ENCODE measurements at places on chromosomes 3 and 15.

DNA sequence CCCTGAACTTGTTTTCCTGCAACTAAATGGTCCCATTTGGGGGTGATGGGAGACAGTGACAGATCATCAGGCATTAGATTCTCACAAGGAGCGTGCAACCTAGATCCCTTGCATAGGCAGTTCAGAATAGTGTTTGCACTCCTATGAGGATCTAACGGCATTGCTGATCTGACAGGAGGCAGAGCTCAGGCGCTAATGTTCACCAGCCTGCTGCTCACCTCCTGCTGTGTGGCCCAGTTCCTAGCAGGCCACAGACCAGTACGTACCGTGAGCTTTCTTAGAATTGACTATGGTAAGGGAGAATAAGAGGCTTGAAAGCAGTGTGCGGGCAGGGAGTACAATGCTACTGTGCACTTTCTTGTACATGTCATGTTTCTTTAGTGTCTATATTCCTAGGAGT is 17.6 kb upstream of the PLA2G4E start:
- no peak for DNase-seq

GRCh38 chr3:196813903-196814302 is 53.8 kb upstream of the SENP5 start:
- no peak for DNase-seq

DNA sequence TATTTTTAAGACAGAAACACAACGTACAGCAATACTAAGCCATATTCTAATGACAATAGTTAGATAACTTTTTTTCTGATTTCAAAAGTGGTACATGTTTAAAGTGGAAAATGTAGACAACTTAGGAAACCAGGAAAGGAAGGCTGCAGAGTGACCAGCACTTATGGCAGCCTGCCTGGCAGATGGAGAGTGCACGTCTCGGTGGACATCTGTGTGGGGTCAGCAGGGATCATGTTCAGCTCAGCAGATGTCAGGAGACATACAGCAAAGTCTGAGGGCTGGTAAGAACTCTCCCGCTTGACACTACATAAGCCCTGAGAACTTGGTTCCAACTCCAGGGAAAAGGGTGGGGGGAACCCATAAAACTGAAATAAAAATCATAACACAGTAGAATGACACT is 128.6 kb upstream of the ADPGK start:
- no peak for DNase-seq

- no peak for DNase-seq
Measured at GRCh38 chr3:117633207-117633606, 923.6 kb downstream of the TUSC7 start.

GRCh38 chr3:12380461-12380860 is 91.6 kb downstream of the PPARG start:
- DNase-seq = no peak

- no peak for DNase-seq
Measured at GRCh38 chr3:194852345-194852744, 166.7 kb downstream of the FAM43A start.

DNA sequence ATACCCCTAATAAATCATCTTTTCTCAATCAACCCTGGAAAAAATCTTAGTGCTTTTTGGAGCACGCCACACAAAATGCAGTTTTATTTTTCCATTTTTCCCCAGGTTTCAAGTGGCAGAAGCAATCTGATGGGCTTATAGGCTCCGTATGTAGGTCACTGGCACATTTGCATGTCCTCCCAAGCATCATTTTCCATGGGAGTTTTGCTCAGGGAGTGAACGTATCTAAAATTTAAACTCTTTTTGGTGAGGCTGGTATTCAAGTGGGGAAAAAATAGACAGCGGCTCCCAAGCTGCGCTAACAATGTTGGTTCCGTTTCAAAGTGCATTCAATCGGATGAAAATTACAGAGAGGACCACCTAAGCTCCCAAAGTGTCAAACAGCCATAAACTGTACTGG is 233.4 kb downstream of the MEX3B start:
- DNase-seq = no peak

DNA sequence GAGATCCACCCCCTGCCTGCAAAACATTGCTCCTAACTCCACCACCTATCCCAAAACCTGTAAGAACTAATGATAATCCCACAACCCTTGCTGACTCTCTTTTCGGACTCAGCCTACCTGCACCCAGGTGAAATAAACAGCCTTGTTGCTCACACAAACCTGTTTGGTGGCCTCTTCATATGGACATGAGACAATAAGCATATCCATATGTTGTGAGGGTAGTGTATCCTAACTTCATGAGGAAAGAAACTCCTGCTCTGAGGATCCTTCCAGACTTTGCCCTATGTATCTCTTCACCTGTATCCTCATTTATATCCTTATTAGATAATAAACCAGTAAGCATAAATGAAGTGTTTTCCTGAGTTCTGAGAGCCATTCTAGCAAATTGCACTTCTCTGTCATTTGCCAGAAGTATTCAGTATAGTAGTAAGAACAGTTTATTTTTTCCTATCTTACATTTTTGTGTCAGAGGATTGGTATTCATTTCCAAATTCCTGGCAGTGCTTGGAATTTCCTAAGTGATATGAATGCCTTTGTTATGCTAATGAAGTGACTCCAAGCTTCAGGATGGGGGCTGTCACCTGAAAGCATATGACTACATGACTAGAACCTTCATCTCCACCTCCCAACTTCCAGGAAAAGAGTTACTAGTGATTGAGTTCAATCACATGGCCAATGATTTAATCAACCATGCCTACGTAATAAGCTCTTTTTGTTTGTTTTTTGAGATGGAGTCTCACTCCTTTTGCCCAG is 30.2 kb downstream of the TTBK2 start:
- DNase-seq = no peak

DNA sequence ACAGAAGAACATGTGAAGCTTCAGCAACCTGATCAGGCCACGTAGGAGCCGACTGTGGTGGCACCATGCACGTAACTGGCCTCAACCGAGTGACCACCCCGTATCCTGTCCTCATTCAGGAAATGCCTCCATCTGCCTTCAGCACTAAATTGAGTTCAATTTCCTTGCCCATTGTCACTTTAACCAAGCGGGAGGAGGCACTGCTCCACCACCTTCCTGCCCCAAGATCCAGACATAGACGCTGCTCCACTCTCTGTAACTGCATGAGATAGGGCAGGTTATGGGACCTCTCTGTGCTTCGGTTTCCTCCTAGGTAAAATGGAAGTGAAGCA is 80.1 kb upstream of the POMGNT2 start:
- DNase-seq = no peak

GRCh38 chr3:126021702-126022101 is 52.7 kb downstream of the ROPN1B start:
- no peak for DNase-seq

DNA sequence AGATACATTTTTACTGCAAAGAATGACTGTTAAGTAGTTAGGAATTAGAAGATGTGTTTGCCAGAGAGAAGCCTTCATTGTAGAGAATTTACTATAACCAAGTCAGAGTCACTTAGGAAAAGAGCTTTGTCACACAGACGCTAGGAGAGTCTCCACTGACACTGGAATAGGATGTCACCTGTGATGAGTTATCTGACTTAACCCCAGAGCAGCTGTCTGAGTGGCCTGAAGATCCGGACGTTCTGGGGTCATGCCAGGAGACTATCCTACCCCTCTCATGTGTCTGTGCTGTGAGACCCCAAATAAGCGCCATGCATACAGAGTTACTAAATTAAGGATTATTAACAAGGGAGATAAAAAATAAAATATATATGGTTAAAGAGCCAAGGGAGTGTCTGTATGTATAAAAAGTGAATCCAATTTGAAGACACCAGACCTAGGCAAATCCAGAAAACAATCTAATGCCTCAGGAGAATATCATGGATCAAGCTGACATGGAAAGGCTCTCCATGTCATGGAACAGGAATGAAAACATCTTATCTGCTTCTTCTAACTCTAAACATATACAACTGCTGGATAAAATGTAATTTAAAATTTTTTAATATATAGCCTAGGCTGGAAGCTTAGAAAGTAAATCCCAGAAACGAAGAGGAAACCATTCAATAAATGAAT is 43.5 kb downstream of the ITGB5 start:
- DNase-seq = no peak

- DNase-seq = no peak
Measured at GRCh38 chr15:70210528-70210927, 112.8 kb upstream of the TLE3 start.

DNA sequence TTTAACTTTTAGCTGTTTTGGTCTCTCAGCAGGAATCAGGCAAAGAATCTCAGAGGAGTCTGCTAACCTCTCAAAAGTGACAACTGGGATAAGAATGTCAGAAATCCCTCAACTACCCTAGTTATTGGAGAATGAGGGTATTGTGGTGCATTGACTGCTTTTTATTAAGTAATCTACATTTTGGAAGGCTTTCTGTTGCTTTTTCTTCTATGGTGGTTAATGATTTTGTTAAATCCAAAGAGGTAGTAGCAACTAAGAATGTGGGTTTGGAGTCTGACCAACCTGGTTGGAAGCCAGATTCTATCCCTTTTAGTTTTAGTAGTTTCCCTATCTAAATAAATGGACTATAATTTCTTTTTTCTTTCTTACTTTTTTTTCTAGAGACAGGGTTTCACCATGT is 94.7 kb upstream of the RNF7 start:
- DNase-seq = no peak

GRCh38 chr15:85621094-85621493 is 173.6 kb downstream of the KLHL25 start:
- no peak for DNase-seq

- no peak for DNase-seq
Measured at GRCh38 chr3:183285318-183285717, 32.3 kb downstream of the B3GNT5 start.

DNA sequence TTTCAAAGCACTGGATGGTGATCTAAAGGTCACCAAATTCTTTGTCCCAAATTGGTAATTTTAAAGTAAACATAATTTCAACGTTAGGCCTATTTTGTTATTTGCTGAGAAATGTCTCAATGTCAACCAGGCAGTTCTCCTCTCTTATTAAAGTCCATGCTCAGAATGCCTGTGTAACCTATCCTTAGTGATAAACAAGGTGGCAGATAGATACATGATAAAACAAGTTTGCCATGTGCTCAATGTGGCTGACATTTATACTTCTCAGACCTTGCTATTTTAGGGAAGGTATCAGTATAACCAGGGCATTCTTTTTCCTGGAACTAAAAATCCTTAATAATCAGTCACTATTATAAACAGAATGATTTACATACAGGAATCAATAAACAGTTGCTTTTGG is 8.5 kb downstream of the MBNL1 start:
- DNase-seq = no peak

GRCh38 chr15:74336061-74337005 is 31.1 kb downstream of the CYP11A1 start:
- no peak for DNase-seq

DNA sequence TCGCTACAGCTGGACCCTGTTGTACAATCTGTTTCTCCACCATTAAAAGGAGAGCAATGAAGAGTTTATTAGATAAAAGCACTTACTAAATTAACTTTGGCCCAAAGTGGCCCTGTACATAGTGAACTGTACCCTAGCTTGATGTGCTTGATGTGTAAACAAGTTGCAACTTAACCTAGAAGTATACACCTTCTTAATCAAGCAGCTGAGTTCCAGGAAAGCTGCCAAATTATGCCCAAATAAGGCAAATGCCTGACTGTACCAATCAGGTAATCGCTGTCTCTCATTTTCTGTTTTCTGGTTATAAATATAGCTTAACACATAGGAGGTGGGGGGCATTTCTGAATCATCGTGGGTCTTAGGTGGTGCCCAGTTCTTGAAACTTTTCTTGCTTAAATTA is 704.8 kb upstream of the CBLB start:
- DNase-seq = no peak

GRCh38 chr15:70196372-70197316 is 98.9 kb upstream of the TLE3 start:
- peak; percentile 25 for DNase-seq

DNA sequence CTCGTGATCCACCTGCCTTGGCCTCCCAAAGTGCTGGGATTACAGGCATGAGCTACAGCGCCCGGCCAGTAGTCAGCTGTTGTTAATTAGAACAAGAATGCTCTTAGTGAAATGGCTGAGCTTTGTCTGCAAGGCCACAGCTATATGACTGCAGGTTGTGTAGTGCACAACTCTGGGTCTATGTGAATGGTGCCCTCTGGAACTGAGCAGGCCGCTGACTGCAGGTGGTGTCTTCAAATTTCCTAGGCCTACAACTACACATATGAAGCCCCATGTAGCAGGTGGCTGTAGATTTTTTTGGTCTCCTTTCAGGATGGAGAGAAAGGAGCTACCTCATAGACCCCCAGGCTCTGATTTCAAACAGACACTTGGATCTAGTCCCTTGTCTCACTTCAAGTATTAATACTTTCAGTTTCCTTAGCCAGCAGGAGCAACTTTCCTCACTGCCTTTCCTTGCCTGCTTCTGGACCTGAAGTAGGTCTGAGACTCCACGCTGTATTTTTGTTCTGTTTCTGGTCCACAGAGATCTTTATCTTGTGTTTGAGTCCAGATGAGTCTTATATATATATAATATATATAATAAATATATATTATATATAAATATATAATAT is 86.9 kb downstream of the C3orf80 start:
- DNase-seq = no peak

GRCh38 chr3:160831401-160831800 is 75.4 kb downstream of the PPM1L start:
- DNase-seq = no peak

- peak; percentile 48 for DNase-seq
Measured at GRCh38 chr3:46845860-46846623, 17.2 kb downstream of the MYL3 start.

- no peak for DNase-seq
Measured at GRCh38 chr3:195035345-195036202, 235.4 kb downstream of the XXYLT1 start.

DNA sequence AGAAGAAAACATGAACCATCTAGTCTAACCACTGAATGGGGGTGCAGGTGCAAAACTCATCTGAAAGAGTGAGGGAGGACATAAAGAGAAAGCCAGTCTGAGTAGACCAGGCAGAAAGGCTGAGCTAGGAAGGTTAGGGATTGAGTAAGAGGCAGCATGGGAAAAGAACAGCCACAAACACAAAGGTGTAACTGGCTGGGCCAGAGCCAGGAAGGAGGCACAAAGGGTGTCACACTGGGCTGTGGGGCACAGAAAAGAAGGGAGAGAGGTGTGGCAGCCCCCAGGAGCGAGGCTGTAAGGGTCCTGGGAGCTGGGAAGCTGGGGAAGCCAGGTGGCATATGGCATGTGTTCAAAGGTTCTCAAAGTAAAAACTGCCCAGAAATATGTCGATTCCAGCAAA is 18.7 kb downstream of the IGSF11 start:
- no peak for DNase-seq

GRCh38 chr3:106056931-106057330 is 188.1 kb upstream of the CBLB start:
- no peak for DNase-seq

- DNase-seq = no peak
Measured at GRCh38 chr15:98927022-98927421, 80.6 kb downstream of the PGPEP1L start.
